ENCODE measurements at places on chromosomes 6 and 20.

DNA sequence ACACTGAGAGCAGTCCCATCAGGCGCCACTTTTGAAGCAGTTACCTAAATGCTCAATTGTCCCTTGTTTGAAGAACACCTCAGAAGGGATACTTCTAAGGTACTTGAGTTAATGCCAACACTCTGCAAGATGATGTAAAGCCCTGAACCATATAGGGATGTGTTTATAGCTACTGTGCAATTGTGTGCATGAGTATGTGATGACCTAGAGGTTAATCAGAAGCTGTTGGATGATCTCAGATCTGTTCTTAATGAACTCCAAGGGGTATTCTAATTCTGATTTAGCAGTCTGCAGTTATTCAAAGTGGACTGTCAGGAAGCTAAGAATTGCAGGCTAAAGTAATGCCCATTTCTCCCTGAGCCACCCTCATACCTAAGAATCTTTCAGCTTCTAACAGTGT lies 158.3 kb downstream of the TMEM242 start:
- no peak for DNase-seq

GRCh38 chr6:167247814-167248595 lies 43.1 kb upstream of the UNC93A start:
- no peak for DNase-seq

GRCh38 chr20:62451156-62451767 lies 23.9 kb upstream of the RBBP8NL start:
- DNase-seq: no peak

GRCh38 chr6:150719099-150719766 lies 119.5 kb downstream of the PLEKHG1 start:
- no peak for DNase-seq

GRCh38 chr20:3275966-3276679 lies 37.1 kb upstream of the SLC4A11 start:
- DNase-seq: no peak

Data from stimulated activated CD4-positive, alpha-beta T cell treated with anti-CD3 and anti-CD28 coated beads, Interleukin-12 subunit alpha, Interleukin-12 subunit beta, amount 100 ng/mL, for 24 hours (primary cell).